Activated T-cell treated with anti-CD3 and anti-CD28 coated beads, Interleukin-2, amount 50 U/mL, for 4 hours (primary cell): ENCODE measurements at places on chromosomes 4 and X. TPM values are rescaled to one million over a fixed set of nuclear protein-coding genes. Genes with fewer than 3 reads are reported as not detected.

The MAGEA2B gene
- not detected for total RNA-seq

The BCORL1 gene
- 7.9 TPM for total RNA-seq

The TMPRSS11A gene
- total RNA-seq, result not detected

The CORIN gene
- not detected for total RNA-seq

The NPNT gene
- total RNA-seq, result 0.08 TPM

The BMPR1B gene
- not detected for total RNA-seq

The CT45A3 gene
- not detected for total RNA-seq

The GJB1 gene
- total RNA-seq, result not detected

The CTAG2 gene
- not detected for total RNA-seq

The NHS gene
- 7.7 TPM for total RNA-seq

The CCNQ gene
- total RNA-seq, result 39.1 TPM

The FLNA gene
- total RNA-seq, result 765 TPM

The PARM1 gene
- 0.08 TPM for total RNA-seq

The TENM3 gene
- 0.13 TPM for total RNA-seq

The NSG1 gene
- 1.9 TPM for total RNA-seq

The ARR3 gene
- total RNA-seq, result not detected

The ARSJ gene
- 0.18 TPM for total RNA-seq

The CRLF2 gene
- total RNA-seq, result 0.30 TPM

The TMEM184C gene
- total RNA-seq, result 31.1 TPM

The AMTN gene
- not detected for total RNA-seq

The SRPX gene
- not detected for total RNA-seq

The CENPVL1 gene
- total RNA-seq, result not detected

The RTL5 gene
- 0.45 TPM for total RNA-seq

The CNKSR2 gene
- 11.4 TPM for total RNA-seq

The SPOCK3 gene
- total RNA-seq, result not detected

The LNX1 gene
- 0.05 TPM for total RNA-seq

The ATP8A1 gene
- total RNA-seq, result 11.4 TPM

The SPANXC gene
- not detected for total RNA-seq

The AKAP4 gene
- total RNA-seq, result not detected

The RHOXF2B gene
- not detected for total RNA-seq

The NAT8L gene
- 0.71 TPM for total RNA-seq

The IL1RAPL2 gene
- not detected for total RNA-seq

The LSM6 gene
- total RNA-seq, result 85.6 TPM

The CTAG1B gene
- not detected for total RNA-seq

The PLAC8 gene
- 11.8 TPM for total RNA-seq

The HPGDS gene
- total RNA-seq, result not detected

The SRPK3 gene
- not detected for total RNA-seq

The TCEAL6 gene
- not detected for total RNA-seq

The FAM156B gene
- 18.2 TPM for total RNA-seq

The PABPC5 gene
- not detected for total RNA-seq
